ENCODE measurements at places on chromosomes 6 and 20.

GRCh38 chr6:107264357-107264840 is 149.1 kb upstream of the BEND3 start:
- no peak for DNase-seq

DNA sequence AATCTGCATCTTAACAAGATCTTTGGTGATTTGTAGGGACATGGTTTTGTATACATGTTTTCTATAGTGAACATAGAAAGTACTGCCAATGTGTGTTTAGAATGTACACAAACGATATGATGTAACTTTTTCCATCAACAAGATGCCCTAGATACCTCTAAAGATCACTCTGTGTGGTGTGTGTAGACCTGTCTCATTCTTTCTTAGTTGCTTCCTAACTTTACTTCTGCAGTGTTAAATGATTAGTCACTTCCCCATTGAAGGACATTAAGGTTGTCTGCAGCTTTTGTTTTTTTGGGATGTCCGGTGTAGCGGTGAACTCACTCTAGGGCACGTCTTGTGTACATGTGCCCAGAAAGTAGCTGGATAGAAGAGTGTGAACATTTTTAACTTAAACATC is 35.9 kb downstream of the CDYL start:
- DNase-seq = no peak

GRCh38 chr6:11353921-11354389 is 121.5 kb upstream of the NEDD9 start:
- DNase-seq = no peak

DNA sequence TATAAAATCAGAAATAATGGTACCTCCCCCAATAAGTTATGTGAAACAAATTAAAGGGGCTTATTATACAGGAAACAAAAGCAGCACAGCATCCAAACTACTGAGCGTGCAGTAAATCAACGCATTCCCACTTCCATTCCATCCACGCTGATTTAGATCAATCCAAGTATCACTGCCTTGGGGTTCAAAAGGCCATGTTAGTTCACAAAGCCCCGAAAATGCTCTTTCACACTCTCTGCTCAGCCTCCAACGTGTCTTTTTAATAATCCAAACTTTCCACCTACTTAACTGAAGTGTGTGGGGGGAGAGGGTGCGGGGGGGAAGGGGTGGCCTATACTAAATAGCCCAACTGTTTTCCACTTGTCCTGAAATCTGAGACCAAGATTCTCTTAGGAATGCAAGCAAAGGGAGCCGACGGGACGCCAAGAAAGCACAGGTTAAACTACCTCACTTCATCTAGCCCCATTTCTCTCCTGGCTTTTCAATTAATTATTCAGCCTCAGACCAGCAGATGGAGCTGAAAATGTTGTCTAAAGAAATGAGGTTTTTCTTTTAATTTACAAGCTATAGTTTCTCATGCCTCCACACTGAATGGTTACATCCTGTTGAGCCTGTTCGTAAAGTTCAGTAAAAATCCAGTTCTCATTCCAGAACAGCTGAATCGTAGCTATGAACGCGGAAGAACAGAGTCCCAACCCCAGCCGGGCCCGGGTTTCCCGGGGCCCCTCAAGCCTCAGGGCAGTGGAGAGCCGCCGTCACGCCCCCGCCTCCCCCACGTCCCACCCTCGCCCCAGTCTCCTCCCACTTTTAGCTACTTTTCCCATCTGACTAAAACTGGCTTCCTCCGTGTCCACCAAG is 1.0 kb upstream of the NXT1 start:
- DNase-seq = no peak
